Dermis blood vessel endothelial cell (primary cell): ENCODE measurements at places on chromosomes 6 and 20. TPM values are rescaled to one million over a fixed set of nuclear protein-coding genes. Genes with fewer than 3 reads are reported as not detected.

Gene RPP21
- total RNA-seq: 17.5 and 26.9 TPM in 2 replicates

Gene CAGE1
- under 0.01 TPM in 1 of 2 replicates, not detected in the other for total RNA-seq

Gene AFG1L
- 3.4 and 3.7 TPM in 2 replicates for total RNA-seq

Gene HAO1
- not detected in 2 replicates for total RNA-seq

Gene GPLD1
- 0.05 and 0.17 TPM in 2 replicates for total RNA-seq

Gene GPX6
- total RNA-seq: not detected in 2 replicates

Gene CST8
- total RNA-seq: not detected in 2 replicates

Gene TCF15
- 2.0 and 2.7 TPM in 2 replicates for total RNA-seq

Gene ADGRF5
- total RNA-seq: 140 and 211 TPM in 2 replicates

Gene PRND
- total RNA-seq: 0.74 and 2.2 TPM in 2 replicates

Gene BNIP5
- total RNA-seq: not detected in 2 replicates

Gene CD164
- total RNA-seq: 115 and 135 TPM in 2 replicates

Gene SAPCD1
- total RNA-seq: 1.4 and 2.4 TPM in 2 replicates

Gene COL10A1
- total RNA-seq: not detected in 2 replicates

Gene BPIFA1
- total RNA-seq: not detected in 2 replicates

Gene CYP21A2
- 0.34 TPM in 1 of 2 replicates, not detected in the other for total RNA-seq

DNA sequence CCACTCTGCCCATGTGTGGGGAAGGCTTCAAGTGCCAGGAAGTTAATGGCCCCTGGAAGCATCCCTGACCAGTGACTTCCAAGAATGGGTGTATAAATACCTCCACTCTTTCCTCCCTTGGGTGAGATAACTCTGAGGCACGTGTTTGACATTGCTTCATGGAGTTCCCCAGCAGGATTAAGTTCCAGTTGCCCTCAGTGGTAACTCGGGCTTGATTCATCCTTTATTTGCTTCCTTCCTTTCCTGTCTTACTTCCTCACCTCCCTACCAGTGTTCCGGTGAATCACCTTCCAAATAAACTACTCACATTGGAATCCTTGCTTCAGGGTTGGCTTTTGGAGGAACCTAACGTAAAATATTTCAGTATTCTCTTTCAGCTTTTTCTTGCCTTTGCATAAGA lies 84.6 kb upstream of the JAG1 start:
- peak; percentile 66 for DNase-seq

GRCh38 chr6:13256266-13257001 lies 71.9 kb downstream of the TBC1D7 start:
- DNase-seq: no peak

- DNase-seq: peak; percentile 78
These were observed 84.4 kb downstream of the CRYBG1 start for GRCh38 chr6:106444777-106445507.

- no peak for DNase-seq
These were observed 472.3 kb upstream of the CITED2 start for GRCh38 chr6:139846538-139847456.

GRCh38 chr20:47295129-47295813 lies 61.2 kb downstream of the ZMYND8 start:
- no peak for DNase-seq

GRCh38 chr6:167120583-167120903 lies 2.4 kb upstream of the CCR6 start:
- no peak for DNase-seq

- no peak for DNase-seq
These were observed 23.7 kb upstream of the ZC3H12D start for GRCh38 chr6:149508485-149508884.

GRCh38 chr6:149147938-149148718 lies 169.4 kb upstream of the TAB2 start:
- DNase-seq: no peak

DNA sequence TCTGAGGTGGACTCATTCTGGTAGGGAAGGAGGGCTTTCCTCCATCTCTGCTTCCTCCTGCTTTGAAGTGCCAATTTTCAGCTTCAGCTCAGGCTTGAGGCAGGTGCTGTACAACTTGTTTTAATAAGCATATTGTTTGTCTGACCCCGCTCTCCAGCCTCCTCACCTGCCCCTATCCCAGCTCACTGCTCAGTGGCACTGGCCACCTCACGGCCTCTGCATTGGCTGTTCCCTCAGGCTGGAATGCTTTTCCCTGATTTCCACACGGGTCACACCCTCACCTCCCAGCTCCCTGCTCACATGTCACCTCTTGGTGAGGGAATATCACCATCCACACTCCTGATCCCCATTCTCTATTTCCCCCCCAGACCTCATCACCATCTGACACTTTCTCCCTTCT lies 14.3 kb downstream of the AARS2 start:
- no peak for DNase-seq

DNA sequence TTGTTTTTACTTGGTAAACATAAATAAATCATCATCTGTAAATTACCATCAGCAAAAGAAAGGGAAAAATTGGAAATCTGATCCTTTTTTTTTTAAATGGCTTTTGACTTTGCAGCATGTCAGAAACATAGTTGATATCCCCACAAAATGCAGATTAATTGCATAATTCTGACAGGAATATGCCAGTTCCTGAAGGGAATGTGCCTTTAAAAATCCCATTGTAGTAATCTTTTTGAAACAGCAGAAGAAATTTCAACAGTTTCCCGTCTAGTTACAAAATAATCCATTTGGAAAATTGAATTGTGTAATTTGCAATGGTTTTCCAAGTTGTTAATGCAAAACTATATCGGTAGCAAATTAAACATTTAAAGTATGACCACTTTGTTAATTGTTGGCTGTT lies 95.2 kb downstream of the DOK5 start:
- no peak for DNase-seq

DNA sequence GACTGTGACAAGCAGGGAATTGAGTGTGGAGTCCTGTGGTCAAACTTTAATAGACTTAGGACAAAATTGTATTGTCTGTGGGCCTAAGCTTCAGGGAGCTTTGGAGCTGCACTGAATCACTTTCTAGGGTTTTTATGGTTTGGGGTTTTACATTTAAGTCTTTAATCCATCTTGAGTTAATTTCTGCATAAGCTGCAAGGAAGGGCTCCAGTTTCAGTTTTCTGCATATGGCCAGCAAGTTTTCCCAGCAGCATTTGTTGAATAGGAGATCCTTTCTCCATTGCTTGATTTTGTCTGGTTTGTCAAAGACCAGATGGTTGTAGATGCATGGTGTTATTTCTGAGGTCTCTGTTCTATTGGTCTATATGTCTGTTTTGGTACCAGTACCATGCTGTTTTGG lies 113.4 kb upstream of the NXT1 start:
- DNase-seq: no peak

GRCh38 chr6:53090576-53090975 lies 25.4 kb downstream of the FBXO9 start:
- no peak for DNase-seq

GRCh38 chr6:132235596-132236280 lies 165.5 kb downstream of the MOXD1 start:
- no peak for DNase-seq

DNA sequence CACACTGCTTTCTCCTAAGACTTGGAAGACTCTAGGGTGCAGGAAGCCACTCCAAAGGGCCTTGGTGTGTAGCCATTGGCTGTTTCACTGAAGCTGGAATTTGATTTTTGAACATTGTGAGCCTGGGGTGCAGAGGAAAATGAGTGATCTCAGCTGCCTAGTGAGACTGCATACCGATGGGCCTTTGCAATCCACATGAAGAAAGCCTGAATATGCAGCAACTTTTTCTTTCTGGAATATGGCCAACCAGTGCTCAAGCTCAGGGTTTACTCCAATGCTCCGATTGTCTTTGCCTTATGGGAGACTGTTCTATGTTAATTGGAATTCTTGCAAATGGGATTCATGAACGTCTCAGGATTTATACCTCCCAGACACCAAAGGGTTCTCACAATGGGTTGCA lies 242.6 kb downstream of the DOK5 start:
- DNase-seq: no peak

DNA sequence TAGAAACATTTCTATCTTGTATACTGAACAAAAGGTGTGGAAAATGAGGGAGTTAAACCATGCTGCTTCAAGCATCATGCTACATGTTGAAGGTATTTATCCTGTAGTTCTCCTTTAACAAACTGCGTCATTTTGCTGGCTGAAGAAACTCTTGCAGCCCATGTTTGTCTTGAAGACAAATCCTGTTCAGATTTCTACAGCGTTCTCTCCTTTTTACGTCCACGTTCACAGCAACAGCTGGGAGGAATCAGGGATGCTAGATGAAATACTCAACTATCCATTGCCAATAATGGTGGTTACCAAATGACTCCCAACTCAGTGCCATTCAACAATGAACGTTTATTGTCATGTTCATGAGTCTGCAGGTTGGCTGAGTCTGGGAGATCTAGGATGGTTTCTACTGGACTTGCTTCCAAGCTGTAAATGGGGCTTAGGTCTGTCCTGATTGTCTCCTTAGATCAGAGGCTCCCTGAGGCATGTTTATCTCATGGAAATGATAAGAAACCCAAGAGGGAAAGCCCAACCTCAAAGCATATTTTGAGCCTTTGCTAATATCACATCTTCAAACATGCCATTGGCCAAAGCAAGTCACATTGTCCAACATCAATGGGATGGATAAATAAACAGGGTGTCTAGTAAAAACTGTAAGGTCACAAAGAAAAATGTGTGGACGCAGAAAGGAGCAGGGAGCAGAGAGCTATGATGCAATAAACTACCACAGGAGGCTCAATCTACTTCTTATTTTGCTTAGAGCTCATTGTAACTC lies 2.7 kb upstream of the PLCB1 start:
- no peak for DNase-seq

- peak; percentile 22 for DNase-seq
These were observed 172.4 kb downstream of the PLCB4 start for GRCh38 chr20:9241232-9241692.

- DNase-seq: peak; percentile 51
These were observed 4.5 kb upstream of the SPDEF start for GRCh38 chr6:34560366-34561226.

- no peak for DNase-seq
These were observed 175.2 kb upstream of the CITED2 start for GRCh38 chr6:139549561-139550070.

DNA sequence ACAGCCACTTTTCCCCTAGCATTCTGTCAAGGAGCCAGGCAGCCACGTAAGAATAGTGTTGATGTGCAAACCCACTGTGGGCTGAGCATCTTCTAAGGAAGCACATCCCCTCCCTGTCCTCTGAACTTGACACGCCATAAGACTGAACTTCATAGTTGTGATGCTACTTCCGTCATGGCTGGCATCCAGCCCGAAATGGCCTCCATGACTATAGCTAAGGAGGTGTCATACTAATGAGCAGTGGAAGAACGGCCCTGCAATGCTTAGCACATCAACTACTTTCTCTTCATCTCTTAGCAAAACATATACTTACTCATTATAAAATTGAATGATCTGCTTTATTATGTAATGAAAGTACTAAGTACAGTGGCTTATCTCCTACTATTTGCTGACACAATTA lies 110.2 kb downstream of the GJA10 start:
- DNase-seq: no peak

DNA sequence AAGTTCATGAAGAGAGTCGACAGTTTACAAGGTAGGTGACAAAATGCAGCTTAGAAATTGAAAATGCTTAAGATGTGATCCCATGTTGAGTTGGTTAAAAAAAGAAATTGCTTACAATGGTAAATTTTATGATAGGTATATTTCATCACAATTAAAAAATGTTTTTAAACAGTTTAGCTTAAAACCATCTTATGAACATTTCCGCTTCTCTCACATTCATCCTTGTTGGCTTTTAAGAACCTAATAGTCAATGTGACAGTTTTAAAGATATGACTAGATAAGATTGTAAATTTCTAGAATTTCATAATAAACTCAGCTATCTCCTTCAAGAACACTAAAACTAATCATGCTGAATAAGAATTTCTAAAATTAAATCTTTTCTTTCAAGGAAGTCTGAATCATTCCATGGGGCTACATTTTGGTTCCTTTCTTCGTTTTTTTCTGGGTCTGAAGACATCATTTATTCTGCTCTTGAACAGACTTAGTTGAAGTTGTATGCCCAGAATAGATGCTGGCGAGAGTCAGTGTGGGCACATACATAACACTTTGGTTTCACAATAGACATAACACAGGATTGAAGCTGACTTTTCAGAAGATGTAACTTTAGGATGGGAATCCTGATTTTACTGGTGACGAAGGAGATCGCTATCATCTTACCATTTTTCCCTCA lies 35.9 kb upstream of the LTV1 start:
- no peak for DNase-seq

- DNase-seq: no peak
These were observed 22.9 kb upstream of the TMEM170B start for GRCh38 chr6:11514672-11515071.

GRCh38 chr6:34671367-34671766 lies 25.2 kb downstream of the ILRUN start:
- no peak for DNase-seq

- DNase-seq: no peak
These were observed 461.3 kb downstream of the GJA1 start for GRCh38 chr6:121896771-121897170.

- no peak for DNase-seq
These were observed 80.2 kb downstream of the ANKEF1 start for GRCh38 chr20:10115021-10115420.

GRCh38 chr6:53985366-53985765 lies 125.9 kb upstream of the MLIP start:
- no peak for DNase-seq

- no peak for DNase-seq
These were observed 17.5 kb upstream of the RIN2 start for GRCh38 chr20:19740512-19740911.

DNA sequence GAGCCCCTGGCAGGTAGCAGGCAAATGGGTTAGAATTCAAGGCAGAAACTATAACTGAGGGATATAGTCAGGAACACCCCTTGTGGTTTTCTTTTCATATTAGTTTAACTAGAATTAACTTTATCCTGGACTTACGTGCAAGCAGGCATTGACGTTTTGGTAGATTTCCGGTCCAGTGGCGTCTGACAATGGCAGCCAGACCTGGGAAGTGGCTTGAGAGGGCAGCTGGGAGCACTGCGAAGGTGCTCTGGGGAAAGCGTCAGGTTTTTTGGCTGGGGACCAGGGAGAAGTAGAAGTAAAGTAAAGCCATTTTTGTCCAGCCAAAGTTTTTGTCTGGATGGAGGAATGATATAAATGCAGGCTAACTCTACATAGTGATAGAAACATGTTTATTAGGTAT lies 8.4 kb upstream of the ACSS1 start:
- DNase-seq: peak; percentile 33

GRCh38 chr6:138514860-138515540 lies 15.7 kb upstream of the NHSL1 start:
- DNase-seq: no peak

DNA sequence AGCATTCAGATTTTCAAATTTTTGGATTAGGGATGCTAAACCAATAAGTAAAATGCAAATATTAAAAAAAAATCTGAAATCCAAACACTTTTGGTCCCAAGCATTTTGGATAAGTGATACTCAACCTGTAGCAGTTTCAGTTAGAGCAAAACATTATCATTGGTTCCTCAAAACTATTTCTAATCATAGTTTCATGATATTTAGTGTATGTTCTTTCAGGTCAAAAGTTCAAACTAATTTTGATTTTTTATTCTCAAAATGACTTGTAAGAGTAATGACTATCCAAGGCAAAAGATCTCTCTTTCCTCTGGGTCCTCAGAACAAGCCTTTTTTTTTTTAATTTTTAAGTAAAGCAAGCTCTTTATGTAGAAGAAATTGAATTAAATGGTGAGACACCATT lies 64.0 kb upstream of the TFB1M start:
- no peak for DNase-seq

- DNase-seq: no peak
These were observed 211.4 kb downstream of the ESR1 start for GRCh38 chr6:152018876-152019275.
